Mammary epithelial cell (primary cell): ENCODE measurements at places on chromosomes 5 and 9. TPM values are rescaled to one million over a fixed set of nuclear protein-coding genes. Genes with fewer than 3 reads are reported as not detected.
A peak's percentile ranks its signal among the peaks of the same experiment; 100 is the strongest.

Gene GLDC
- total RNA-seq = 1.2 and 1.9 TPM in 2 replicates

DNA sequence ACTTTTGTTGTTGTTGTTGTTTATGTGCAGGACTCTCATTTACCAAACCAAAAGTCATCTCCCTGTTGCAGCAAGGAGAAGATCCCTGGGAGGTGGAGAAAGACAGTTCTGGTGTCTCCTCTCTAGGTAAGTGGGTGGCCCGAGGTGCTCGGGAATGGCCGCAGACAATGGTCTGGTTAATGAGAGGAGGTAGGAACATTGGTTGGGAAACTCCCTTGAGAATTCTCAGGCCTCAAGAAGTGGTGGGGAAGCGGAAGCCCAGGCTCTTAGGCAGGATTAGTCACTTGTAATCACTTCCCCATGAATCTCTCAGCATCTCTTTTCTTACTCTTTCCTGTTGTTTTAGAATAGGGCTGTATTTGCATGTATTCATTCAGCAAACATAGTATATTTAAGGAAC, 7.2 kb downstream of the ZNF354B start:
- DNase-seq = no peak

DNA sequence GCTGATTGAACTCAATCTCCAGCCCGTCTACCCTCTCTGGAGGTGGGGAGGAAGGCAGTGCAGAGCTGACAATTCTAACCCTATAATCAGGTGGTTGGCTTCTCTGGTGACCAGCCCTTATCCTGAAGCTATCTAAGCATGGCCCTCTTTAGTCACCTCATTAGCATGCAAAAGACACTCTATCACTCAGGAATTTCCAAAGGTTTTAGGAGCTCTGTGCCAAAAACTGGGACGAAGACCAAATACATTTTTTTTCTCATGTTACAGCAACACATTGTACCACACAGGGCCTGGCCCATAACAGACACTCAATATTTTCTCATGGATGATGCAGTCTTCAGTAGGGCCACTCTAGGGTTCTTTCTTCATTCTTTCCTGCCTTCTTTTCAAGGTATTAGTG, 118.8 kb upstream of the VLDLR start:
- DNase-seq = peak; percentile 43

- DNase-seq = no peak
These were observed 129.0 kb upstream of the HMHB1 start for GRCh38 chr5:143682929-143683386.

Gene PCDHB5
- 0.33 TPM for total RNA-seq

Gene DBH
- total RNA-seq = not detected in 2 replicates
